HCT116 (cell line): ENCODE measurements at places on chromosomes 6 and 20. TPM values are rescaled to one million over a fixed set of nuclear protein-coding genes. Genes with fewer than 3 reads are reported as not detected.

ANKEF1 gene
- 15.8 TPM for total RNA-seq

PBX2 gene
- 79.0 TPM for total RNA-seq

BPI gene
- total RNA-seq = not detected

GPX5 gene
- total RNA-seq = not detected

HLA-C gene
- 333 TPM for total RNA-seq

ENPP1 gene
- 6.5 TPM for total RNA-seq

COL9A3 gene
- total RNA-seq = 29.7 TPM

DNA sequence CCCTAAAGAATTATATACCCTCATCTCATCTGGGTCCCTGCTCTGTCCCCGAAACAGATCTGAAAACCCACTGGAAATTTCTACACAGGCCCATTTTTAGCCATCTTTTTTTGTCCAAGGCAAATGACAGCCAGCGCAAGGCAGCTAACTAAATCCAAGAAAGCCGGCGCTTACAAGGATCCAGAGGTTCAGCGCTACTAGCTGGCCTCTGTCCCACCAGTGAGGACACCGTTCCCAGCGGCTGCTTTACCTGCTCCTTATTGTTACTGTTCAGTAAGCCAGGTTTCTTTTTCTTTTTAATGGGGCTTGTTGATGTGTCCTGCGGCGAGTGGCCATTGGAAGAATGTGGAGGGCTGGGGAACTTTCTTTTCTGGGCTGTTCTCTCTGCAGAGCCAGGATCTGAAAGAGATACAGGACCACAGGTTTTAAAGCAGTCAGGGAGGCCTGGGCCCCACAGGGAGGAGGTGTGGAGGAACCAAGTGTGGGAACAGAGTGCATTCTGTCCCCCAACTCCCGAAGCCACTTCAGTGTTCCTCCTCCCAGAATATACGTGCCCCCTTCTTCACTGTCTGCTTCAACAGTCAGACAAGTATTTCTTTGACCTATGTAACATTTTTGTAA, 46.6 kb downstream of the ZMYND8 start:
- DNase-seq = no peak

DNA sequence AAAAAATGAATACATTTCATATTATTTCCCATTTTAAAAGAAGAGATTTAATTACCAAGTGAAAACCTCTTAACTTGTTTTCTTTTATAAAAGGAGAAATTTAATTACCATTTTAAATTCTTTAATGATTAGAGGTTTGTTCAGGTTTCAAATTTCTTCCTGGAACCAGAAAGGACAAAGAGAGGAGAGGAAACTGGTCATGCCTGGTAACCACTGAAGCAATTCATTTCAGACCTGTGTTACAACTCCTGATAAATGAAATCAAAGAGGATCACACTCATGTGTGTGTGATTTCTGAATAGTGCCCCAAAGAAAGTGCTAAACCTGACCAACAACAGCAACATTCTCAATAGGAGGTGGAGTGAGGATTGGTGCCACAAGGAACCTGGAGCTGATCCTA, 12.6 kb upstream of the SLPI start:
- DNase-seq = no peak

GRCh38 chr6:132604635-132605152, 15.2 kb upstream of the TAAR5 start:
- DNase-seq = no peak

- peak; percentile 21 for DNase-seq
Measured at GRCh38 chr20:49888212-49889000, 26.9 kb downstream of the SPATA2 start.

GRCh38 chr6:139380611-139381010, 6.2 kb upstream of the CITED2 start:
- no peak for DNase-seq

- DNase-seq = no peak
Measured at GRCh38 chr20:62723351-62723750, 14.7 kb downstream of the NTSR1 start.

DNA sequence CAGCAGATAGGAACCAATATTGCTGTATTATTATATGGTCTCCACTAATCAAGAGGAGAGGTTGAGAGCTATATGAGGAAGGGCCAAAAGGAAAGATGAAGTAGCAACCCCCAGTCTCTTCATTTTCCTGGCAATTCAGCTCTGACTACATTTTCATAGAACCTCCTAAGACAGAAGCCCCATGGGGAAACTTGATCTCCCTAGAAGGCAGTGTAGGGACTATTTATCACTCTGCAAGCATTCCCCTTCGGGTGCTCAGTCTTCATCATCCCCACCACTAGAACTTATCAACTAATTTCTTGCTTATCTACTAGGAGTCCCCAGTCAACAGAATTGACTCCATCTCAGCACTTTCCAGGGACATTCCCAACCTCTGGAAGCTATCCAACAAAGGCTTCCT, 25.5 kb upstream of the ITCH start:
- no peak for DNase-seq

DNA sequence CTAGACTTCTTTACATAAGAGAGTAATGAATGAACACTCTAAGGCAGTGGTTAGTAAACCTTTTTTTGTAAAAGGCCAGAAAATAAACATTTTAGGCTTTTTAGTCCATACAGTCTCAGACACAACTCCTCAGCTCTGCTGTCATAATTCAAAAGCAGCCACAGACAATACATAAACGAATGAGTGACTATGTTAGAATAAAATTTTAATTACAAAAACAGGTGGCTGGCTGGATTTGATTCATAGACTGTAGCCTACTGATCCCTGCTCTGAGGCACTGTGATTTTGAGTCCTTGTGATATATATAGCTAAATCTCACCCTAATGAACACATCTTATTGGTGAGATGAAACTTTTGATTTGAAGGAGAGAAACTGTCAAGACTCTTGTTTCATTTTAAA, 155.1 kb downstream of the AIG1 start:
- DNase-seq = no peak

DNA sequence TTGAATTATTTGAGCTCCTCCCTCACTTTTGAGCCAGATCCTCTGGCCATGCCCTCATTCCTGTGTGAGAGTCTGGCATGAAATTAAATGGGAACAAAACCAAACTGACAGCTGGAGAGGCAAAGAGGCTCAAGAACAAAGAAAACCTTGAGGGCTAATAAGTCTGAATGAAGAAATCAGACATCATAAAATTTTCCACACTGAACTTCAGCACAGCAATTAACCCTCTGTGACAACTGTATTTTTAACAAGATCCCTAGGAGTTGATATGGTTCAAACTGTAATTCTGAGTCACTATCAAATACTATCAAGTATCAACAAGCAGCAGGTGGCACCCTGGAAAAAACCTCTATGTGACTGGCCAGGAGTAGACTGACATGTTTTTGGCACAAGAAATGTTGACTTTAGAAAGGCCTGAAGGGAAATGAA, 109.4 kb upstream of the EMILIN3 start:
- no peak for DNase-seq

GRCh38 chr6:154606457-154606856, 96.0 kb upstream of the CNKSR3 start:
- no peak for DNase-seq

DNA sequence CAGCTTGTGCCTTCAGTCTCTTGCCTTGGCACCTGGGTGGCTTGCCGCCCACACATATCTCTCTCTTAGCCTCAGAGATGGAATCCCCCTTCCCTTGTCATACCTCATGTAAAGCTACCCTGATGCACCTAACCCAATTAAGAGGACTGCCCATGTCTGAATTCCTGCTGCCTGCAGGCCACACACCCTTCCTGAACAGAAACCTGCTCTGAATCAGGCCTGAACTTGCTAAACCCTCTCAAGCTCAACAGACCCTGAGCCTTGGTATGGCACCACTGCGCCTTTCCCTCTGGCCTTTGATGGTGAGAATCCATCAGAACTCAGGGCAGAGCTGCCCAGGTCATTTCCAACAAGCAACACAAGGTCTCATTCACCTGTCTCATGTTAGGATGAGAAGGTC, 5.2 kb downstream of the RAET1G start:
- no peak for DNase-seq

- no peak for DNase-seq
Measured at GRCh38 chr20:1872459-1873097, 22.6 kb upstream of the SIRPA start.

DNA sequence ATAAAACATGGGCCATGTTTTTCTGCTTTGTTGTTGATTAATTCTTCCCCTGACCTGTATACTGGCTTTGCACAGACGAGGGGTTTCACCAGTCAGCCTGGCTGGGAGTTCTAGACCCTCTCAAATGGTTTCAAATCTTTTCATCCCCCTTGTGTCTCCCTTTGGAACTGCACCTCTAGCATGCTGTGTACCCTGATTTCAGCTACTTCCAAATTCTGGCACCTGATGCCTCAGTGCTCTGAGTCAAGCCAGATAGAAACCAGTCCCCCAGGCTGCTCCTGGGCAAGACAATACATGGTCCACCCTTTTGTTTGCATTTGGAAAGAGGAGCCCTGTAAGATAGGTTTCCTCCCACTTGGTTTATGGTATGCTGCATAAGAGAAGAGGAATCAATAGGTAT, 290.2 kb downstream of the BTBD3 start:
- peak; percentile 0 for DNase-seq

DNA sequence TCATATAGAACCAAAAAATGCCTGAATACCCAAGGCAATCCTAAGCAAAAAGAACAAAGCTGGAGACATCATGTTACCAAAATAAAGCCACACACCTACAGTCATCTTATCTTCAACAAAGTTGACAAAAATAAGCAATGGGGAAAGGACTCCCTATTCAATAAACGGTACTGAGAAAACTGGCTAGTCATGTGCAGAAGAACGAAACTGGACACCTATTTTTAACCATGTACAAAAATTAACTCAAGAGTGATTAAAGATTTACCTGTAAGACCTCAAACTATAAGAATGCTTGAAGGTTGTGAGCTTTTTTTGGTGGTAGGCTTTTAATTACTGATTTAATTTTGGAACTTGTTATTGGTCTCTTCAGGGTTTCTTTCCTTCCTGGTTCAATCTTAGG, 236.0 kb upstream of the DEFB112 start:
- no peak for DNase-seq

- no peak for DNase-seq
Measured at GRCh38 chr6:138162955-138163575, 1.3 kb downstream of the ARFGEF3 start.
